ENCODE measurements at places on chromosomes 5 and 9.
A peak's percentile ranks its signal among the peaks of the same experiment; 100 is the strongest.

- no peak for DNase-seq
Measured at GRCh38 chr5:54608423-54609085, 91.0 kb downstream of the SNX18 start.

- no peak for DNase-seq
Measured at GRCh38 chr9:99511723-99512122, 289.6 kb downstream of the SEC61B start.

- DNase-seq: no peak
Measured at GRCh38 chr9:134286471-134287245, 39.6 kb upstream of the RXRA start.

GRCh38 chr5:136145030-136145429 is 12.4 kb downstream of the SMAD5 start:
- no peak for DNase-seq

- no peak for DNase-seq
Measured at GRCh38 chr9:94956731-94957130, 230.2 kb downstream of the AOPEP start.

DNA sequence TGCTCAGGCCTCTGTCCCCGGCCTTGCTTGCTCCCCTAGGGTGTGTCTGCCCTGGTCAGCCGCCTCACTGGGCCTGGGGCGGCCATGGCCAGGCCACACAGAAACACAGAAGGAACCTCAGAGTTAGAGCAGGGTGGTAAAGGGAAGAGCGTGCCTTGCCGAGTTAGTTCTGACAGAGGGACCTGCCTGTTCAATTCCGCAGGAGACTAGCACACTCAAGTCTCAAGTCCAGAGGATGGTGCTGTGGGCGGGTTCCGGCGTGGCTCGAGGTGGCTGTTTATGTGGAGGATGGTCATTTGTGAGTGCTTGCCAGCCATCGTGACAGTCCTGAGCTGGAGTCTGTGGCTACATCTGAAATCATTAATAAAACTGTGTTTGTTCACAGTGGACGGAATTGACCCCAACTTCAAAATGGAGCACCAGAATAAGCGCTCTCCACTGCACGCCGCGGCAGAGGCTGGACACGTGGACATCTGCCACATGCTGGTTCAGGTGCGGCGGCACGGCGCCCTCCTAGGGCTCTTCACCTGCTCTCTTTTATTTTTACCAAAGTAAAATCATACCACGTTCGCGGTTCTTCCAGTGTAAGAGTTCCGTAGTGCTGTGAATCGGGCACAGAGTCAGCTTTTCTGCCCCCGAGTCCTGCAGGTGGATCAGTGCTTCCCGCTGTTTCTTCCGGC is 95.5 kb upstream of the CACNA1B start:
- DNase-seq: no peak

- DNase-seq: no peak
Measured at GRCh38 chr9:32776201-32776600, 7.1 kb upstream of the TMEM215 start.

GRCh38 chr5:169758886-169759285 is 121.8 kb downstream of the DOCK2 start:
- no peak for DNase-seq

GRCh38 chr5:109161914-109162683 is 247.7 kb downstream of the PJA2 start:
- no peak for DNase-seq

GRCh38 chr5:163489055-163489744 is 16.2 kb upstream of the MAT2B start:
- DNase-seq: peak; percentile 9

DNA sequence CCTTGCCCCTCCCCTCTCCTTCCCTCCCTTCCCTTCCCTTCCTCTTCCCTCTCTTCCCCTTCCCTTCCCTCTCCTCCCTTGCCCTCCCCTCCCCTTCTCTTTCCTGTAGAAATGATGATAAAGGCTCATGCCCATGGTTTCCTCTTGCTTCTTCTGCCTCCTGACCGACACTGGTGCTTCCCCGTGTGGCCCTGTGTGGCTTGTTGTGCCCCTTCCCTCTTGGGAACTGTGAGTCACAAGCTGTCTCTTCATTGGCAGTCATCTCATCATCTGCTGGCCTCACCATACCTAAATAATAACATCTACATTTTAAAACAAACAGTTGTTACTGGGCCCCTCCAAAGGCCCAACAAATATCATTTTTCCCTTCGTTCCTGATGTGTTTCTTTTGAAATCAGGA is 11.7 kb upstream of the CARNMT1 start:
- DNase-seq: no peak

- no peak for DNase-seq
Measured at GRCh38 chr5:178261666-178262600, 29.3 kb upstream of the PHYKPL start.

GRCh38 chr9:104758974-104759373 is 5.0 kb upstream of the NIPSNAP3B start:
- DNase-seq: no peak

GRCh38 chr9:95134457-95134881 is 183.0 kb downstream of the FANCC start:
- DNase-seq: no peak

- DNase-seq: no peak
Measured at GRCh38 chr5:37071487-37071886, 177.7 kb downstream of the CPLANE1 start.

GRCh38 chr9:128979111-128979510 is 31.6 kb downstream of the NUP188 start:
- DNase-seq: no peak

- peak; percentile 2 for DNase-seq
Measured at GRCh38 chr9:21709464-21710058, 92.9 kb upstream of the MTAP start.

- peak; percentile 39 for DNase-seq
Measured at GRCh38 chr9:126398403-126399058, 71.9 kb downstream of the MVB12B start.

DNA sequence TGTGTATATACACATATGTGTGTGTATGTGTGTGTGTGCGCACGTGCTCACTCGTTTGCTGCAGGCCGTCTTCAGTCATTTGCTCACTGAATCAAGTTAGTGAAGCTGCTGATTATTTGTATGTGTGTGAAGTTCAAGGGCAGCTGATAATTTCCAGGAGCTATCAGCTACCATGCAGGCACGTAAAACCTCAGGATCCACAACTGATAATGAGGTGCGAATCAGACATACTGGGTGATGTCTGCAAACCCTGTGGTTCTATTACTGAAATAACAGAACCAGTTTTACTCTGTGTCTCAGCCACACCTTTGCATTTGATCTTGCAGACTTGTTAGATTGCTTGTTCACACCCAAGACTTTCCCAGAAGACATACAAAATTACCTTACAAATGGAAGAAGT is 257.6 kb downstream of the TAF11L14 start:
- DNase-seq: no peak

DNA sequence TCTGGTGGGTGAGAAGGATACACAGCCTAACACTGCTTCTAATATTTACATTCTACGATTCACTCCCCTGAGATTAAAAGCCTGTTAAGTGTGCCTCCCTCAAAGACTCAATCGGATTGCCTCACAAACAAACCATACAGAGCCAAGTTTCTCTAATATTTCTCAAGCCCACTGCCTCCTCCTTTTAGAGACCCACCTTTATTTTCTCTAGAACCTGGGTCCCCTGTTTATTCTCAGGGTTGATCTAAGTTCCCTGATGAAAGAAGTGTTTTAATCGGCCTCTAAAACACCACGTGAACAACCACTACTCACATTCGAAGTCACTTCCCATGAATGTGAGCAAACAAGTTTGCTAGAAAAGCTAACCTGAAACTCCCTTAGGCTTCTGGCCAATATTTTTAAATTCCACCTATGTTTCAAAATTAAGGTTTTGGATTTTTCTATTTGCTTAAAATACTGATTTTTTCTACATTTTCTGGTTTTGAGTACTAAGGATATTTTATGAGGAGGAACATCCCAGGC is 76.5 kb downstream of the GLIS3 start:
- DNase-seq: no peak

GRCh38 chr5:74367241-74367733 is 273.2 kb downstream of the ENC1 start:
- DNase-seq: no peak

GRCh38 chr5:175015028-175015685 is 290.8 kb downstream of the MSX2 start:
- DNase-seq: no peak

GRCh38 chr9:86766912-86767311 is 180.4 kb downstream of the GAS1 start:
- DNase-seq: no peak

DNA sequence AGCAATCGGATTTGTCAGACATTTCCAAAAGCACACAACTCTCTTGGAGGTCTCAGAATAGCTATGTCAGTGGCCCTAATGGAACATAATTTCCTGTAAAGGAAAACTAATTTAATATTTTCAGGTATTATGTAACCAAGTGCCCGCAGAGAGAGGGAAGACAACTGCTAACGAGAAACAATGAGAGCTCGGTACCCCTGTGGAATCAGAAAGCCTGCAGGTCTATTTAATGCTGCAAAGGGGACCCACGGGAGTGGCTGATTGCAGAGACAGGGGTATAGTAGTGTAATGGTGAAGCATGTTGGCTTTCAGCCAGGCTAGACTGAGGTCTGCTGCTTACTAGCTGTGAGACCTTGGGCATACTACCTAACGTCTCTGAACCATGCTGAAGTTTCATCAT is 508.1 kb upstream of the BRINP1 start:
- DNase-seq: no peak

- DNase-seq: no peak
Measured at GRCh38 chr5:43675357-43675756, 72.4 kb downstream of the NNT start.

DNA sequence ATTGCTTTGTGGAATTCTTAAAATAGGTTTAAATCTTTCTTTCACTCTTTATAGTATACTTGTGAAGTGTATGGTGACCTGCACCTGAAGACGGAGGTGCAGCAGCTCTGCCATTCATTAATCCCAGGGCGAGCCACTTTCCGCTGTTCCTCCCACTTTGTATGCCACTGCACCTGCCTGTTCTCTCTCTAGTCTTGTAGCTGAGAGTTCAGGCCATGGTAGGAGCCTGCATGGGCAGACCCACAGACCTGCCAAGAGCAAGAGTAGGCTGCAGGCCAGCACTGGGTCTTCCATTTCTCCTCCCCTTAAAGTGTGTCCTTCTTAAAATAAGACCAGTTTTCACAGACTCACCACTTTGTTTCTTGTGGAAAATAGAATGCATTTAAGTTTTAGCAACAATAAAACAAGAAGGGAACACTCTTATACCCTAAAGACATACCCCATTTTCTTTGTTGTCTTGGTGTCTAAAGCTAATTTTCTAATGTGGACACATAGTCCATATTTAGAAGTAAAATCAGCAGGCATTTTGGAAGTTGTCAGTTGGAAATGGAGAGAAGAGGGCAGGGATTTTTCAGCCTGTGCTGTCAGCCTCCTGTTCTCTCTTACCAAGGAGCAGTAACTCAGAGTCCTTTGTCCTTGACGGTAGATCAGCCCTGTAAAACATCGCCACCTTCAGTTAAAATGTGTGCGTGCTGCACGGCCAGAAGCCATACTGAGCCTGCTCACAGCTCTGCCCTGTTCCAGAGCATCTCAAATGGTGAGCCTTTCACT is 103.2 kb downstream of the SNCAIP start:
- DNase-seq: peak; percentile 60

DNA sequence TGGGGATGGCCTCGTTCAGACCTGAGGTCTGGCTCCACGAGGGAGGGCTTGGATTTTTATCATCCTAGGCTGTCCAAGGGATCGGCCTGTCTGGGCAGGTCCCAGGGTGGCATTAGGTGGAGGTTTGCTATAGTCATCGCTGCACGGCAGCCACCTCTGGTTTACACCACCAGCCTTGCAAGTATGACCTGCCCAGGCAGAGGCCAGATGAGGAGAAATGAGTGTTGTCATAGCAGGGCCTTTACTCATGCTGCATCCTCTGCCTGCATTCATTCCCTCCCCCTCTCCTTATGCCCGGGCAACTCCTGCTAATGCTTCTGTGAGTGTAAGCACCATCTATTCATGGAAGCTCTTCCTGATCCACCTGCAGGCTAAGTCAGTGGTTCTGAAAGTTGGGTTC is 15.3 kb upstream of the NDST1 start:
- no peak for DNase-seq

DNA sequence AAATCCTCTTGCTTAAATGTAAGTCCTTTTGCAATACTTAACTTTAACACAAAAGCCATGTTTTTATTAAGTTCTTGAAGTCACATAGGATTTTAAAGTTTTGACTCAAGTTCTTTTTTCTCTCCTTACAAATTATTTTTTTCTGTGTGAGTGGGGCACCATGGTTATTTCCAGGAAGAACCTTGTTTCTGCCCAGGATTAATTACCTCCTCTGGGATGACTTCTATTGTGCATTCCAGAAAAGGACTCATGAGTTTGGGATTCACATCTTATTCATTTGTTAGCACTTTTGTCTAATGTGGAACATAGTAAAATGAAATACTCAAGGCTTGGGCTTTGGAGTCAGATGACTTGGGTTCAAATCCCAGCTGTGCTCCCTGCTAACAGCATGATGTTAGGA is 421.4 kb upstream of the WWC1 start:
- DNase-seq: no peak

DNA sequence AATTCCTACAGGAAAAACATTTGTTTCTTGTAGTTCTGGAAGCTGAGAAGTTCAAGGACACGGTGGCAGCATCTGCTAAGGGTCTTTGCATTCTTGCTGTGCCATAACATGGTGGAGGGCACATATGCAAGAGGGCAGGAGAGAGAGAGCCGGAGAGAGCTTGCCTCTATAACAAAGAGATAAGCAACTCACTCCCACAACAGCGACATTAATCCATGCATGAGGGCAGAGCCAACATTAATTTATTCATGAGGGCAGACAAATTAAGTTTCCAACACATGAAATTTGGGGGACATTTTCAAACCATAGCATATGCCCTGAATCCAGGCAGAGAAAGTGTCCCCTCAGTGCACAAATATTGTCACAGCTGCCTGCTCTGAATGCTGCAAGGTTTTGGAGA is 4.4 kb upstream of the GTF3C5 start:
- no peak for DNase-seq

GRCh38 chr9:129042016-129042415 is 5.6 kb downstream of the MIGA2 start:
- no peak for DNase-seq

DNA sequence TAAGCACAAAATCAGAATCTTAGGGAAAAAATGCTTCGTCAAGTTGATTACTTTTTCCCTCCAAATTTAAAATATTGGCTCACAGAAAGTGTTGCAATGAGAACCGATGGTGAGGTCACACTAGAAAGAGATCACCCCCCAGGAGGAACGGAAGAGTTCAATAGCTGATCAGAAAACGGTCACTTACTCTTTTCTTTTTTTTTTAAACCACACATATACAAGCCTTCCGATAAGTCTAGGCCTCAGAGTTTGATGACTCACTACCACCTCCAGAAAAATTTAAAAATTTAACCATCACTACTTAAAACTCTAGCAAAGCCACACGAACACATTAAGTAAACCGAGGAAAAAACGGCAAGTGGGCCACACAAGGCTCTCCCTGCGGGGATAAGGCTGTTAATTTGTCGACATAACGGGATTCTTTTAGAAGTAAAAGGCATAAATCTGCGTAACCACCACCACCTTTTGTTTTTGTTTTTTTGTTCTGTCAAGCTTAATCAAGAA is 1.2 kb downstream of the SURF4 start:
- DNase-seq: no peak

GRCh38 chr5:62708481-62709325 is 130.1 kb downstream of the LRRC70 start:
- DNase-seq: no peak

Data from SK-N-DZ (cell line).